Ureter (tissue), 1 donor: ENCODE measurements at places on chromosomes 16 and 17. TPM values are rescaled to one million over a fixed set of nuclear protein-coding genes. Genes with fewer than 3 reads are reported as not detected.

Gene SPNS1
- 23.9 TPM for total RNA-seq

Gene CD300H
- not detected for total RNA-seq

Gene PRKCB
- 14.3 TPM for total RNA-seq

Gene SRL
- total RNA-seq, result 10.1 TPM

Gene EFNB3
- total RNA-seq, result 2.3 TPM

Gene SAMD14
- total RNA-seq, result 5.5 TPM

Gene CCL4L2
- total RNA-seq, result 0.81 TPM

Gene TPSG1
- total RNA-seq, result 1.7 TPM

Gene GCGR
- not detected for total RNA-seq

Gene CLEC3A
- total RNA-seq, result not detected

Gene BAHCC1
- total RNA-seq, result 23.7 TPM

Gene BANP
- 30.9 TPM for total RNA-seq

GRCh38 chr17:8073627-8074484 is 13.7 kb downstream of the ALOX12B start:
- peak; percentile 69 for DNase-seq

GRCh38 chr16:50938932-50939331 is 197.0 kb downstream of the CYLD start:
- no peak for DNase-seq

GRCh38 chr17:2837147-2837561 is 40.9 kb downstream of the RAP1GAP2 start:
- DNase-seq, result no peak

- DNase-seq, result no peak
Observed at GRCh38 chr17:57548421-57549410, 196.4 kb downstream of the CCDC182 start.

DNA sequence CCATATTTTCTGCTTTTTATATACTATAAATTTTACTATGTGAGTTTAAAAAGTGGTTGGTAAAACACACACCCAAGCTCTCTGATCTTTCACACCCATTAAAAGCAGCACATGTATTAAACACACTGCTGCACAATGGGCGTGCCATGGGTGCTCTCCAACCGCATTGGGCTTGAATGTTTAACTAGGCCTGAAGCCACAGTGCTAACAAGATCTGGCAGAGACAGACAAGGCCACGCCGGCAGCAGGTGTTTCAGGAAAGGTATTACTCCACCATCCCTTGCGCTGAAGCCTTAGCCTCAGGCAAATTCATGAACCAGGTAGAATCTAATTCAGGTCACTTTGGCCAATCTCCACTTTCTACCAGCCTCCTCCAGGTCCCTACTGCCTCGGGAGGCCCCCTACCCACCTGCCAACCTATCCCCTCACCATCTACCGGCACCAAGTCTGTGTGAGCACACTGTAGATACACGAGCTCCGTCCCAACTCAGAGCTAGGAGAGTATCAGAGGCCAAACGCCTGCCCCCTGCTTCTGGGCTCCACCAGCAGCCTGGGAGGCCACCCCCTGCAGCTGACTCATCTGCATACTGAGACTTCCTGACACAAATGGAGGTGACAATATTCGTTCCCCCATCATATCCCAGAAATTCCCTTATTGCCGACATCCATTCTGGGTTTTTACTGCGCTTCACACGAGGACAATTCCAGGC is 95.0 kb downstream of the ADCY9 start:
- peak; percentile 82 for DNase-seq

- no peak for DNase-seq
Observed at GRCh38 chr16:57901480-57902069, 69.4 kb downstream of the CNGB1 start.

DNA sequence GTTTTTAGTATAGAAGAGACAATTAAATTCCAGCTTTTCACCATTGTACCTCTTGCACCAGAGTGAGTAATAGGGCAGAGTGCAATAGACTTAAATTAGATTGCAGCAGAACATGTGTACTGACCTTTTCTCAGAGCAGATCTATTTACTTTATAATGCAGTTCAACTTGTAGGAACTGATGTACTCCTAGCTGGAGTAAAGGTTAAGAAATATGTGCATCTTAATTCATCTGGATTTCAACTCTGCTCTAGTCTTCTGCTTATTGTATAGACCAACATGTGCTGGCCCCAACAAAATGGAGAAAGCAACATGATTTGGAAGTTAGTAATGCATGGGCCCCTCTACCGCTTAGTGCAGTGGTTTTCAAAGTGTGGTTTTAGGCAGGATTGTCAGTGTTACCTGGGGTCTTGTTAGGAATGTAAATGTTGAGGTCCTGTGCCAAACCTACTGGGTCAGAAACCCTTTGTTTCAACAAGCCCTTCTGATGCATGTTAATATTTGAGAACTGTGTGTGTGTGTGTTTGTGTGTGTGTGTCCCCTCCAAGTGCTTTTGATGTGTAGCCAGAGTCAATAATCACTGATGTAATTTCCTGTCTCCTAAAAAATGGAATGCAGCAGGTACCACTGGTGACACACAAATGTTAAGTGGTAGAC is 138.6 kb downstream of the TOX3 start:
- no peak for DNase-seq

- no peak for DNase-seq
Observed at GRCh38 chr16:85090873-85091521, 21.3 kb downstream of the CIBAR2 start.

DNA sequence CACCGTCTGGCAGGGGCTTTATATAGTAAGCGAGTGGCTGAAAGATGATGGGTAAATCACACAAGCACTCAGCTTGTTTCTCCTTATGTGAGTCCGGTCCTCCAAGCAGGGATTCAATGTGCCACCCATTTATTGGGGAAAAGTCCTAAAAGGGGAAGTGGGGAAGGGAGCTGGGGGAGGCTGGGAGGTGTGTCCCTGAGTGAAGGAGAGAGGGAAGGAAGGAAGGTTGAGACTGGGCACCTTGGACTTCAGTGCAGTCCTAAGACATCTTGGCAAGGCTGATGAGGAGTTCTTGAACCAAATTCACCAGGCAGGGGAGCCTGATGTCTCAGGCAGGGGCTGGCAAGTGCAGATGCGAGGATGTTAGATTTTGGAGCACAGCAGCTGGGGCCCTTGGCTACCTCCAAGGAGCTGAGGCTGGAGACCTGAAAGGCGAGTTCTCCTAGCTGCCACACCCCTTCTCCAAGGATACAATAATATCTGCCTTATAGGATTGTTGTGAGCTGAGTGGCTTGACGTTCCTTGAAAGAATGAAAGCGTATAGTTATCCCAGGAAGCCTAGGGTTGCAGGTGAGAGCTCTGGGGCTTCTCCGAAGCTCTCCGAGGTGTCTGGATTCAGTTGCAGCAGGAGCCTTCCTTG is 23.0 kb upstream of the CYLD start:
- DNase-seq, result no peak

GRCh38 chr16:65125322-65125721 is 3.5 kb upstream of the CDH11 start:
- no peak for DNase-seq

GRCh38 chr17:3635474-3636153 is 436 bp downstream of the SHPK start:
- DNase-seq, result no peak

- no peak for DNase-seq
Observed at GRCh38 chr16:16041196-16041892, 91.9 kb downstream of the ABCC1 start.

GRCh38 chr16:35431829-35432663 is 1972.6 kb downstream of the TP53TG3F start:
- DNase-seq, result no peak

DNA sequence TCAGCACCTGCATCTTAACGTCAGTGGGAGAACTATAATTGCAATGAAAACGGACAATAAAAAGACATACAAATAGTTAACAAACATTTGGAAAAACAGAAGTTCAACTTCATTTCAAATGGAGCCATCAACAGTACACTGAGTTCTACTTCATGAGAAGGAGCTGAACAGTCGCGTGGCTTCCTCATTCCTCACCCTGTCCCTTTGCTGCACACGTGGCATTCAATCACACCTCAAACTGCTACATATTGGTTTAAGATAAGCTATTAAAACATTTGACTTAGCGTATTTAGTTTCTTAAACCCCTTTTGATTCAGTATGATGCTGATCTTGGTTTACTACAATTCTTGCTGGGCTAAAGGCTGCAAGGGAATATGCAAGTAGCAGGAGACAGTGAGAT is 76.8 kb downstream of the CDK5R1 start:
- no peak for DNase-seq

DNA sequence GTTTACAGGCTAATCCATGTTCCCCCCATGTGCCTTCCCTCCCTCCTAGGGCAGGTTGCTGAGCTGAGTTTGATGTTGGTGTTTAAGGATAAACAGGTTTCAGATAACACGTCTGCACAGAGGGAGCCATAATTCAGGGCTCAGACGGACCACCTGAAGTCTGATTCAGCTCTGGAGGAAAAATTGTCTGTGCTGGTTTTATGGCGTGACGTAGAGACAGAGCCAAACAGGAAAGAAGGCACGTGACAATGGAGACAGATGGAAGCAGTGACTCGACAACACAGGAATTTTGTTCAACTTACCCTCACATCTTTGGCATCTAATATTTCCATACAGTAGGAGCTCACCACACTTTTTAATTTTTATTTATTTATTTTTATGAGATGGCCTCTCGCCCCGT is 10.7 kb upstream of the USP10 start:
- DNase-seq, result no peak

GRCh38 chr17:79214940-79215604 is 140.4 kb downstream of the ENGASE start:
- DNase-seq, result no peak

DNA sequence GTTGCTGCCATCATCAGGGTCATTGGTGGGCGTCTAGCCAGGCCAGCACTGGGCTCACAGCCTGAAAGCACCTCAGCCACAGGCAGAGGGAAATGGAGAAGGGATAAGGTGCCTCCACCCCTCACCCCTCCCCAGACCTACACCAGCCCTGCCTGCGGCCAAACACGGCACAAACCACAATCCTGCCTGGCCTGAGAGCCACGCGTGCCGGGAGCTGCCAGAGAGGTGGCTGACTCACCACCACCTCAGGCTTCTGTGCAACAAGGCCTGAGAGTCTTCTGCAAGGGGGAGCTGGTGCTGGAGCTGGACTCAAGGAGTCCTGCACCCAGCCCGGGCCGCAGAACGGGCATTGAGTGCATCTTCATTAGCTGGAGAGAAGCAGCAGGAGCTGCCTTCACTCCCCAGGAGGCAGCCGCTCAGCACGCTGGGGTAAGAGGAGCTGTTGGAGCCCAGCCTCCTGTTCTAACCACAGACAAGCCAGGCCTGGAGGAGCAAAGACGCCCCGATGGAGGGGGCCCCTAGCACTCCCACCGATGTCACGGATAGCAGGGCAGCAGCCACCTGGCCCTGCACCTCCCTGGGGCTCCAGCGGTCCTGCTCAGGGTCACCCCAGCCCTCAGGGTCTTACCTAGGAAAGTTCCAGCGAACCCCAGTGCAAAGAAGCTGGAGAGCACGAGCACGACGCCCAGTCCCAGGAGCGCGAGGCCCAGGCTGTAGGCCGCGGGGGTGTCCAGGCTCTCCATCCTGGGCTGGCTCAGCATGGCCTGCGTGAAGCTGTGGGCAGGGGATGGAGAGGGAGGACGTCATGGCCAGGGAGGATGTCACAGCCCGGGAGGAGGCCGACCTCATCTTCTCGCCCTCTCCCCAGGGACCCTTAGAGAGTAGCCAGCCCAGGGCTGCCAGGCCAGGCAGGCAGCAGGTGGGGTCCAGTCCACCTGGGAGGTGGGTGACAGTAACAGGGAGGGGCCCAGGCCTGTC is 16.0 kb upstream of the RASD1 start:
- peak; percentile 67 for DNase-seq

GRCh38 chr17:32481193-32481592 is 5.6 kb upstream of the CDK5R1 start:
- no peak for DNase-seq

DNA sequence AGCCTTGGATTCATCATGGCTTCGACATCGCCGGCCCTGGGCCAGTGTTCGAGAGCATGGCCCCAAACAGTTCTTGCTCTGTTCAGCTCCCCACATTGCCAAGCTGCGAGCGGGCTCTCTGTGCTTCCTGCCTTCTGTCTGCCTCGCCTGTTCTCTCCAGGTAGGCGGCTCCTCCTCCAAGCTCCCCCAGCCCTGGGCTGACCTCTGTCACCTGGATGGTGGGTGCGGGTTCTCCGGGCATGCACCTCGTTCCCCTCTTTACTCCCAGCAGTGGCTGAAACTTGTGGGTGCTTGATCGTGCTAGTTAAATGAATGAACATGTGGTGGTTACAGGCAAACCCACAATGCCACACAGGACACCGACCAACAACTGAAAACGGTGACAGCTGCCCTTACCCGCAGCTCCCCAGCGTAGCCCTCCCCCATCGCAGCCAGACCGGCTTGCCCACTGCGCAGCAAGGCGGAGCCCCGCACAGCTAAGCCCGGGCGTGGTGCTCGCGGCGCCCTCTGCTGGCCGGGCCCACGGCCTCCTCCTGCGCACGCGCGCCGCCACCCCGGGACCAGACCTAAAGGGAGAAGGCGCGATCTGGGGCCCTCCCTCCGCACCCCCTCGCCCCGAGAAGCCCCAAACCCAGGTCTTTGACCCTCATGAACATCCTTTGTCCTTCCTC is 23.0 kb upstream of the EIF1 start:
- DNase-seq, result peak; percentile 93

DNA sequence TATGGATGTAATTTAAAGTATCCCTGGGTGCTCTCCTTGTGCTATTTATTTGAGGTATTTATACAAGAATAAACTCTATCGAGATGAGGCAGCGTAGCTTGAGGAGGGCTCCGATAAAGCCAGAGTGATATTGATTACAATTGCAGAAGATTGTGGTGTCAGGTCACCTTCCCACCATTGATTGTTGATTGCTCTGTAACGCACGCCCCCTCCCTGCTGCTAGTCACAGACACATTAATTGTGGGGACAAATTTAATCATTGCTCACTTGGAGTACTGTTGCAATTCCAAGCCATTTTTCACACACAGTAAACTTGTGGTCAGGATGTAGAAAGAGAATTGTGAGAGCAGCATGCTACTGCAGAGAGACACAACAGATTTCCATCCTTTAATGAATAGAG is 75.4 kb downstream of the IRX3 start:
- no peak for DNase-seq

DNA sequence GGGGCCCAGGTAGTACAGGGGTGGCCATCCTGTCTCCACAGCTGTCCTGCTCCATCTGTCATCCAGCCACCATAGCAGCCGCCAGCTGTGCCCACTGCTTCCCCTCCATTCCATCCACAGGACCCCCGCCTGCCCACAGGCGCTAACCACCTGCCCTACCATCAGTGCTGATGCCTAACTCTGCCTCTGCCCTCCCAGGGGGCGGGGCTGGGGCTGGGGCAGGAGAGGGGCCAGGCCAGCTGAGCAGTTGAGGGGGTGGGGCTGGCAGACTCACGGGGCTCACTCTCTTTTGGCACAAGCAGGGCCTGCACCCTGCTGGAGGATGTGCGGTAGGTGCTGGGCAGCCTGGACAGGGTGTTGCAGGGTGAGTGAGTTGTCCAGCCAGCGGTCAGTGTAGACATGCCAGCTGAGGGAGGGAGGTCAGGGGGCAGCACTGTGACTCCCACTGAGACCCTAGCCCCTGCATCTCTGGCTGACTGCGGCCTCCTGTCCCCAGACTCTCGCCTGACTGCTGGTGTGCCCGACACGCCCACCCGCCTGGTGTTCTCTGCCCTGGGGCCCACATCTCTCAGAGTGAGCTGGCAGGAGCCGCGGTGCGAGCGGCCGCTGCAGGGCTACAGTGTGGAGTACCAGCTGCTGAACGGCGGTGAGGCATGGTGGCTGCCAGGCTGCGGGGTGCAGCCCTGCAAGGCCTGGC is 9.6 kb downstream of the GALK1 start:
- DNase-seq, result no peak
